Right ventricle myocardium superior (tissue), 1 donor: ENCODE measurements at places on chromosomes 4 and X. TPM values are rescaled to one million over a fixed set of nuclear protein-coding genes. Genes with fewer than 3 reads are reported as not detected.

- DNase-seq, result peak; percentile 66
Measured at GRCh38 chr4:123832173-123833026, 435.8 kb downstream of the SPRY1 start.

The DMRTC1 gene
- not detected for total RNA-seq

GRCh38 chr4:11628093-11628725, 199.5 kb upstream of the HS3ST1 start:
- no peak for DNase-seq

DNA sequence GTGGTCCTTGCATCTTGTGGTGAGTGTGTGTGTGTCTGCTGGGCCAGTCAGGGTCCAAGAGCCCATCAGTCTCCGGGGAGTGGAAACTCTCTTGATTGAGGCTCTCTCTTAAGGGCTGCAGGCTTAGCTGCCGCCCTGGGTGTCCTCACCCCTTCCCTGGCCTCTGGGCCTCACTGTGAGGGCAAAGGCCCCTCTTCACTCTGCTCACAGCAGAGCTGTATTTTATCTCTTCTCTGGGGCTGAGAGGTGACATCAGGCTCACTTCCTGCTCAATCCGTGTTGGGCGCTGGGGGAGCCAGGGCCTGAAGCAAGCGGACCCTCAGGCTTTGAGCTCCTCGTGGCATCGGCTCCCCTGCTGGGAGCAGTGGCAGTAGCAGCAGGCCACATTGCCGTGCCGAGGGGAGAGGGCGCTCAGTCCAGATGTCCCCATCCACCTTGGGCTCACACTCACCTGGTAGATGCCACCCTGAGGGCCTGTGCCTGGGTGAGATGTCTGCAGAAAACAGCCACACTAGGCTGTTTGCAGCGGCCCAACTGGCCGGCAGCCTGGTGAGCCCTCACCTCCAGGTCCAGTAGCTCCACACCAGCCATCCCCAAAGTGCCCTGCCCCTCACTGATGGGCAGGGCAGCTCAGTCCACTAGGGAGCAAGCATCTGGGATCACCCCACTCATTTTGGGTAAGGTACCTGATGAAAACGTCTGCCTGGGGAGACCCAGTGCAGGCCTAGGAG, 24.7 kb upstream of the PRPS1 start:
- DNase-seq, result no peak

The REST gene
- total RNA-seq, result 24.0 TPM

DNA sequence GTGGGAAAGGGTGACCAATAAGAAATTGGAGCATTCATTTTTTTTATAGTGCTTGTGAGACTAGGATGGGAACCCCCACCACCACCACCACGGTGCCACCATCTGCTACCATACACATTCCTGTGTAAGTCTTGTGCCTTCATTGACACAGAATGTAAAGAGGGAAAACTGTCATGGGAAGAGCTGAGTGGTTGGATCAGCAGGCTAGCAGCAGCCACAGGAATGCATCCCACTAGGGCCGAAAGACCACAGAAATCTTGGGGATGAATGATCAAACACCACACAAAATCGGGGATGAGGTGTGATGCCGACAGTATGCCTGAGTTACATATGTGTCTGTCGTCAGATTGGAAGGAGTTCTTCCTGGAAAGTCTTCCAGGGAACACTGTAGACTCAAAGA, 69.2 kb downstream of the SRPX start:
- DNase-seq, result no peak

- DNase-seq, result no peak
Measured at GRCh38 chr4:169334335-169334734, 63.6 kb upstream of the SH3RF1 start.
